ENCODE measurements at places on chromosomes 7 and 10.
A peak's percentile ranks its signal among the peaks of the same experiment; 100 is the strongest.

DNA sequence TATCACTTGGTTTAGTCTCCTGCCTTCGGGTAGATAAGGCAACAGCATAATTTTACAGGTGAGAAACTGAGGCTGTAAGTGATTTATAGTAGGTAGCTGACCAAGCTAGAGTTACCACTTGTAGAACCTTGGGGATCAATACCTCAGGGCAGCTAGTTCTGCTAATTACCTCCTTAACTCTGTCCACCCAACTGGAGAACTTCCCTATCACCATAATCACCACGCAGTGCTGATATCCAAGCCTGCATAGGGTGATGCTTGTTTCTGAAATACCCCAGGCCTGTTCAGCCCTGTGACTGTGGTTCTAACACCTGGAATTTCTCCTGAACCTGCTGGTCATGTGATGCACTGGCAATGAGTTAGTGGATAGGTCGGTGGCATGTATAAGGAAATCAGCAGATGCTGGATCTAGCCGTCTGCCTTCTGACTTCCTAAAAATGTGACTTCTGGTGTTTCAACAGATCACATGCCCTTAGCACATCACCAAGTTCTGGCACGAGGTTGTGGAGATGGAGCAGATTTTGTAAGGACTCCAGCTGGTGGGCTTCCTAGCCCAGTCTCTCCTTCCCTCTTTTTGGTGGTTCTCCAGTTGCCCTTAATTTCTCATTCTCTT is 15.3 kb downstream of the PLAU start:
- no peak for DNase-seq

- no peak for DNase-seq
Measured at GRCh38 chr10:124725791-124726190, 18.4 kb downstream of the FAM53B start.

GRCh38 chr10:74255214-74255613 is 104.2 kb downstream of the ADK start:
- no peak for DNase-seq

DNA sequence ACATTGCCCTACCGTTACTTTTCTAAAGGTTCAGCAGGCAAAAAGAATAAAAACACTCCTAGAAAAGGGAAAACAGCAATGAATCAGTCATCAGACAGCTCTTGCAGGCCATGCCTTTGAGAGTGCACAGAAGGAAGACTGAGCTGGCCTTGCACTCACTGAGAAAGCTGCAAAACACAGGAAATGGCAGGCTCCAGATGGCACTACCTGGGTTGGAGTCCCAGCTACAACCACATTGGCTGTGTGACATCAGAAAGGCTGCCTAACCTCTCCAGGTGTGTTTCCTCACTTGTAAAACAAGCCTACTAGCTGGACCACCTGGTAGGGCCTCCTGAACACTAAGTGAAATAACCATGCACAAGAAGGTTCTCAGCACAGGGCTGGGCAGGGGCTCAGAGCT is 113.7 kb downstream of the SFMBT2 start:
- no peak for DNase-seq

- no peak for DNase-seq
Measured at GRCh38 chr10:4068629-4069028, 283.6 kb upstream of the KLF6 start.

DNA sequence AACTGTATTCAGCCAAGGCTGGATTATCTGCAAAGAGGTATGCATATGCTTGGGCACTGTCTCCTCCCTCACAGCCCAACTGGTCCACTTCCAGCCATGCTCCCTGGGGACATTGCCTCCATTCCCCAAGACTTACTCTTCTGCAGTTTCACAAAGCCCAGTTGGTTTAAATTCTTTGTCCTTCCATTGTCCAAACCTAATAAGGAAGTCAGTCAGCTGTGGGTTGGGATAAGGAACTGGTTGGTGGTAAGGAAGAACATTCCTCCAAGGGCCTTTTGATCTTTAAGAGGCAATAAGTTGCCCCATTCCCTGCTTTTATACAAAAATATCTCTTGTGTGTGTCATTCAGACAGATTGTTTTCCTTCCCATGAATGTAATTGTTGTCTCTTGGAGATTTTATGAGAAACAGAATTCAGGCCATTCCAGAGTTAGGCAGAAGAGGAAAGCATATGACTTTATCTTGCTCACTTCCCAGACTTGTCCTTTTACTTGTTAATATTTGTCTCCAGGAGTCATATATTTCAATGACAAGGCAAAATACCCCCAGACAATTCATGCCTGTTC is 673.7 kb downstream of the SUGCT start:
- no peak for DNase-seq

GRCh38 chr10:97850446-97850845 is 803 bp downstream of the GOLGA7B start:
- peak; percentile 17 for DNase-seq

DNA sequence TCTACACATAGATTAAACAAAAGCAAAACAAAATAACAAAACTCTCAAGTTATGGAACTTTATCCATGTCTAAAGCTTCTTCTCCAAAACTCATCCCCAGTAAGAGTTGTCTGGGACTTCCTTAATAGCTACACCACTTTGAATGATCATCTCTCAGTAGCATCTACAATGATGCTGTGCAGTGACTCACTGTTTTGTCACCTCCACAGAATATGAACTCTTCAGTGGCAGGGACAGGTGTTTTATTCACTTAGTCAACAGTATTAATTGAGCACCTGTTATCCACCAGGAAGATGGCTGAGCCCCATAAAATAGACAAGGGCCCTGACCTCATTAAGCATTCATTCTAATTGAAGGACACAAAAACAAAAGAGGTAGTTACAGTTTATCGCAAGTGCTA is 350.7 kb downstream of the ELMO1 start:
- DNase-seq = no peak

GRCh38 chr7:55517191-55517633 is 55.1 kb downstream of the VOPP1 start:
- DNase-seq = no peak

GRCh38 chr7:41628901-41629300 is 74.0 kb downstream of the INHBA start:
- no peak for DNase-seq

GRCh38 chr10:10338339-10338738 is 679.3 kb upstream of the CELF2 start:
- DNase-seq = no peak

DNA sequence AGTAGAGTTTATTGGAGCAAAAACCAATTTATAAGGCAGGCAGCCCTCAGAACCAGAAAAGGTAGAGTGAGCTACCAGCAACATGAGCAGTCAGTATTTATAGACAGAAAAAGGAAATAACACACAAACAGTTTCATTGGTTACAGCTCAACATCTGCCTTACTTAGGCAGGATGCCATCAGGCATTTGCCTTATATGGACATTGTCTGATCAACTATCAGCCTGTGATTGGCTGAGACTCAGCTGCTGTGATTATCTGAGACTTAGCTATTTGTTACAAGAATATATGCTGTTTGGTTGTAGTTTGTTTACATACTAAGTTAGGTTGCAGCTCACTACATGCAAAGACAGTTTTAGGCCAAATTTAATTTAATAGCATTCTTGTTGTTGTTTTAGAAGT is 60.4 kb upstream of the CDK1 start:
- DNase-seq = no peak

DNA sequence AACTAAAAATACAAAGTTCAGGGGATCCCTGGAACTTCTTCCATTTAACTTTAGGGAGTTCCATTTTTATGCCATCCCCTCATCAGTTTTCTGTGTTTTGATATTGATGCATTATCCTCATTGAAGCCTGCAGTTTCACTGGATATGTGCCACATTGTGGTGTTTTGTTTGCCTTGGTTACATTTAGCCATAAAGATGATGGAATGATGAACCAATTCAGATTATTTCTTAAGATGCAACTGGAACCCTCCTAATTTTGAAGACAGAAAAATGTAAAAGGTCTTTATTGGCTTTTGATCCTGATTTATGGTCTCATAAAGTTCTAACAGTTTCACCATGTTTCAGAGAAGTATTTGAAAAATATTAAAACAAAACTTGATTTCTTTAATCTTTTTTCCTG is 314.2 kb upstream of the KLF6 start:
- no peak for DNase-seq

DNA sequence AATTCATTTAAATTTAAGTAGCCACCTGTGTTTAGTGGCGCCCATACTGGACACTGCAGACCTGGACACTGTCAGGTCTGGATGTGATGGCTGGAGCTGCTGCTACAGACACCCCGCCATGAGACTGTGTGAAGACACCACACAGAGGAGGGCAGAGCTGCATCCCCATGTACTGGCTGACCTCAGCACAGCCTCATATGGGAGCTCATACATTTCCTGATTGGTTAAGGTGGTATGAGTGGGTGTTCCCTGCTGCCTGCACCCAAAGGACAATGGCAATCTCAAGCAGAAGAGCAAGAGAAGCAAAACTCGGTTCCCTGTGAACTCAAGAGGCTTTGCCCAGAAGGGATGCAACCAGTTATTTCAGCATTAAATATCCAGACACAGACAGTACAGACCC is 60.0 kb downstream of the DLG5 start:
- DNase-seq = no peak

GRCh38 chr7:102953406-102953805 is 40.6 kb downstream of the LRRC17 start:
- DNase-seq = no peak

DNA sequence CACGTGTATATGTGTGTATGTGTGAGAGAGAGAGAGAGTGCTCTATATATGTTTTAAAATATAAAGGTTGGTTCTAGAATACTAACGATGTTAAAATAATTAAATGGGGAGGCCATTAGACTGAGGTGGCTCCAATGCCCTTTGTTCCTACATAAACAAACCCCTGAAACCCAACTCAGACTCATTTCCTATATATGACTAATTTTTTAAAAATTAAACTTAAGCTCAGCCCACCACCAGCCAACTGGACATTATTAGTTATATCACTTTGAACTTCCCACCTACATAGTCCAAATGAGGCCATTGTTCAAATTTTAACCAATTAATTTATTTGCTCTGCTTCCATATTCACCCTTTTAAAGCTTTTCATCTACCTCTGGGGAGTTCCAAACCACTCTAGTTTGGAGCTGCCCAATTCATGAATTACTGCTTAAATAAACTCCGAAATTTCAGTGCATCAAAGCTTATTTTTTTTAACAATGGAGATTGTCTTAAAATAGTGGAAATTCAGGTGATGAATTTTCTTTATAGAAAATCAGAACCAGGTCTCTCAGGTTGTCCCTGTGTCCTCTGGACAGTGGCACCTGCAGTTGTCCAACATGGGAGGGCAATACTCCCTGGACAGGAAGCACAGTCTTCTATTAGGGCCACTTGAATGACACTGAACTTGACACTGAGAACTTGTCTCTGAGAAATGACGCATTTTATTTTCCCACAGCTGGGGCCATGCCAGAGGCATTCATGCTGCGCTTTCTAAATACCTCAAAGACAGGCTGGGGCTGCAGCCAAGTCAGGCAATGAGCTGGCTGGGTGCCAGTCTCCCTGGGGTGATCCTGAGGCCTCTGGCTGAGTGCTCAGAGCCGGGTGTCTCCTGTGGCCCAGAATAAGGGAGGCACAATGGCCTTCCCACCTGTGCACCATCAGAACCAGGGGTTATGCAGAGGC is 109.5 kb upstream of the TMEM72 start:
- DNase-seq = peak; percentile 95

- DNase-seq = no peak
Measured at GRCh38 chr10:18164093-18164492, 23.9 kb downstream of the CACNB2 start.

- DNase-seq = no peak
Measured at GRCh38 chr7:821688-822087, 10.6 kb upstream of the SUN1 start.

DNA sequence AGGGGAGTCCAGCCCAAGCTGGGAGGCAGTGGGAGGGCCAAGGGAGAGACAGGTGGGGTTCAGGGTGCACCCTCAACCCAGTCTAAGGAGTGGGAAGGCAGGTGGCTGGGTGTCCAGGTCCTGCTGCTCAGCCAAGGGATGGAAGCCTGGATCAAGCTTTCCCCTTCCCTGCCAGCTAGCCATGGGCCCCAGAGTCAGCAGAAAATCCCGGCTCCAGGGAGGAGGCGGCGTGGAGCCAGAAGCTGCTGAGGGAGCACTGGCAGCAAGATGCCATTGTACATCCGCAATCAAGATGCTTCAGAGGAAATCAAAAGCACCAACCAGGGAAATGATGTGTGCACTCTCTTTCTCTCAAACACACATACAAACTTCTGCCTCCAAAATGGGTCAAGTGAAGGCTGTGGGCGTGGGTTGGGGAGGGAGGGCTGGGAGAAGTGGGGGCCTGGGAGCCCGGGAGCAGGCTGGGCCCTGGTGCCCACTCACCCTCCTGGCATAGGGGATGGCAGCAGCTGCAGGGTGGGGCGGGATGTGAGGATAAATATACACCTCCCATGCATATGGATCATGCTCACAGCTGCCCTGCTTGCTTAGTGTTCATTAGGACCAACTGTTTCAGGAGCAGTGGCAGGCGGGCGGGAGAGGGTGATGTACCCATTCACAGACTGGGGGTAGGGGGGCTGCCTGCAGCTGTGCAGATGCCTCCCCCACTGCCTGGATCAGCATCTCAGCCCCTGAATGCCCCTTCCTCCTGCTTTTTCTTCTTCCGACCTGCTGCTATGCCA is 24.2 kb downstream of the TRIM8 start:
- DNase-seq = no peak

GRCh38 chr7:80393786-80394185 is 118.1 kb downstream of the GNAT3 start:
- peak; percentile 84 for DNase-seq
